ENCODE measurements at places on chromosomes 6 and 20.
A peak's percentile ranks its signal among the peaks of the same experiment; 100 is the strongest.

GRCh38 chr6:30752157-30752927 lies 8.0 kb upstream of the IER3 start:
- DNase-seq = peak; percentile 65

- DNase-seq = no peak
These were observed 134.4 kb upstream of the HMGCLL1 start for GRCh38 chr6:55713436-55713835.

DNA sequence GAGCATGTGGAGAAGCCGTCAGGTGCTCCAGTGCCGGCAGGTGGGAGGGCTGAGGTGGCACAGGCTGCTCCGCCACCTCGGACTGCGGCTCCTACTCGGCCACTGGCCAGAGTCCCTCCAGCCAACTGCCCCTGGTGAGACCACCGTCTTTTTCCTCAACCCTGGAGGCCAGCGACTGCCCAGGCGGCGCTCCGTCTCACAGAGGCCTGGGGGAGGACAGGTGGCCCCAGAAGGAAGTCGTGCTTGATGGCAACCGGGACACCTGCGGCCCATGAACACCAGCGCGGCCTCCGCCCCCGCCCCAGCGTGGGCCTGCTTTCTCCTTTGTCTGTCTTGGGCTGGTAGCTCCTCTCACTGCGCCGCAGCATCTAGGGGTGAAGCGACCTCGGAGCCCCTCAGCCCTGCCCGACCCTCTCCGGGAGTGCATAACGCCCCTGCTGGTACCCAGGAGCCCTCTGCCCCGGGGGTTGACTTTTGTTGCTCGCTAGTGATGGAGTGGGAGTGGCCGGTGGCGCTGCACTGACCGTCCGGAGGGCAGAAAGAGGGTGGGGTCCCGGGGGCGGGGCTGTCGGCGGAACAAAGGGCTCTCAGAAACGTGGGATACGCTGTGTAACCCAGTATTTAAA lies 706 bp upstream of the TUBB2B start:
- no peak for DNase-seq

DNA sequence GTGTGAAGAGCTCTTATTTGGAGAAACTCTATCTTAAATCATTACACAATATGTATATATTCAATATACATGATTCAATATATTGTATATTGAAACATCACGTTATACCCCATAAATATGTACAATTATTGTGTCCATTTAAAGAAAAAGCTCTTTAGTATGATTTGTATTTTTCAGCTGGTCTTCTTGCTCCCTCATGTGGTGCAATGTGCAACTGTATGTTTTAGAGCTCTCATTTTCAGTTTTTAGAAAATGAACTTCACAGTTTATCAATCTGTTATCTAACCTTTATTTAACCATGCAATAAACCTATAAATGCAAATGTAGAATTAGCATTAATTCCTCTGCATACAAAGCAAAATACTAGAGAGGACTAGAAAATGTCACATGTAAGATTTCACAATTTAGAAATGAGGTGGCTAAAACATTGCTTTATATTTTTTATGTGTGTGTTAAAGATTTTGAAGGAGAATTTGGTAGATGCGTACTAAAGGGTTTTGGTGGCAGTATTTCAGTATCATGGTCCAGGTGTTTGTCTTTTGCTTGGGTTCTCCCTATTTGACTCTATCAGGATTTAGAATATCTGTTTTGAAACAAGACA lies 167.1 kb downstream of the PHF3 start:
- peak; percentile 68 for DNase-seq

DNA sequence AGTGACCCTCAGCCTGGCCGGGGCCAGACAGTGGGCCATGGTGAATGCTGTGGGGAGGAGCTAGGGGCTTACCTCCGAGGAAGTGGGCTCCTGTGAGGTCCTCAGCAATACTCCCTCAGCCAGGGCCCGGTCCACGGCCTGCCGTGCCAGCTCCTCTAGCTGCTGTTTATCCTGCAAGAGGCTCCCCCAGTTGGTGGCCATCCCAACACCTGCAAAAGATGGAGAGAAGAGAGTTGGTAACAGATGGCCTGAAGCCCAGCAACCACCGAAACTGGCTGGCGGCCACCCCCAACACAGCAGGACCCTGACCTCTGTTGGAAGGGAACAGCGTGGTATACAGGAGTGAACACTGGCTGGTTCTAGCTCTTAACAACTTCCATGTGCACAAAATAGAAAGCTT lies 4.0 kb downstream of the GSS start:
- no peak for DNase-seq

DNA sequence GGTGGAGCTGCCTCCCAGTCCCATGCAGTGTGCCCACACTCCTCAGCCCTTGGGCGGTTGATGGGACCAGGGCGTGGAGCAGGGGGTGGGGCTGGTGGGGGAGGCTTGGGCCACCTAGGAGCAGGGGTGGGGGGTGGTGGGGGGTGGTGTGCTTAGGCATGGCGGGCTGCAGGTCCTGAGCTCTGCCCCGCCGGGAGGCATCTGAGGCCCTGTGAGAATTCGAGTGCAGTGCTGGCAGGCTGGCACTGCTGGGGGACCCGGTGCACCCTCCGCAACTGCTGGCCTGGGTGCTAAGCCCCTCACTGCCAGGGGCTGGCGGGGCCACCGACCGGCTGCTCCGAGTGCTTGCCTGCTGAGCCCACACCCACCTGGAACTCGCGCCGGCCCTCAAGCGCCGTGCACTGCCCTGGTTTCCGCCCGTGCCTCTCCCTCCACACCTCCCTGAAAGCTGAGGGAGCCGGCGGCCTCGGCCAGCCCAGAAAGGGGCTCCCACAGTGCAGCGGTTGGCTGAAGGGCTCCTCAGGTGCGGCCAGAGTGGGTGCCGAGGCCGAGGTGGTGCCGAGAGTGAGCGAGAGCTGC lies 59.6 kb upstream of the PRL start:
- DNase-seq = no peak

DNA sequence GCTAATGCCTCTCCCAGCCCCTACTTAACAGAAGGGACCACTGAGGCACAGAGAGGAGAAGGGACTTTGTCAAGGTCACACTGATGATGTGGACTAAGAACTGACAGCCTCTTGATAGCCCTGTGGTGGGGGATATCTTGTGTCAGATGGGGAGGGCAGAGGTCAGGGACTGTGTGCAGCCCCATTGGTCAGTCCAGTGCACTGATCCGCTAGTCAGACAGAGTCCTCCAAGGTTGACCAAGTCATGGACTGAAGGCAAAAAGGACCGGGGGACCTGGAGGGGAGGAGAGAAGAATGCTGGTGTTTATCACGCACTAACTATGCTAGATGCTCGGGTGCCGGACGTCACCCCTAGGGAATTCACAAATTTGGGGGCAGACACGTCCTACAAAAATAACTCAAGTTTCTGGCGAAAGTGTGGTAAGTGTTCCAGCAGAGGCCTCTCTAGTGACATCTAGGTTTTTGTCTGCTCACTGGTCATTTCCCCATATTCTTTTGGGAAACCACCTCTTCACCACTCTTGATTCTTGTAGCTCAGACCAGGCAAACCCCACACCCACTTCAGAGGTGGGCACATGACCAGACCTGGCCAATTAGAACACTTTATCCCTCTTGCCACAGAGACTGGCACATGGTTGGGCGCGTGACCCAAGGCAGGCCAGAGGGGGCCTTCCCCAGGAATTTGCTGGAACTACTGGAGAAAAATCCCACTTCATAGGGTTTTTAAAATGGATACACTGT lies 21.0 kb downstream of the TCF15 start:
- no peak for DNase-seq

- no peak for DNase-seq
These were observed 520 bp downstream of the KCNK17 start for GRCh38 chr6:39313526-39314272.

DNA sequence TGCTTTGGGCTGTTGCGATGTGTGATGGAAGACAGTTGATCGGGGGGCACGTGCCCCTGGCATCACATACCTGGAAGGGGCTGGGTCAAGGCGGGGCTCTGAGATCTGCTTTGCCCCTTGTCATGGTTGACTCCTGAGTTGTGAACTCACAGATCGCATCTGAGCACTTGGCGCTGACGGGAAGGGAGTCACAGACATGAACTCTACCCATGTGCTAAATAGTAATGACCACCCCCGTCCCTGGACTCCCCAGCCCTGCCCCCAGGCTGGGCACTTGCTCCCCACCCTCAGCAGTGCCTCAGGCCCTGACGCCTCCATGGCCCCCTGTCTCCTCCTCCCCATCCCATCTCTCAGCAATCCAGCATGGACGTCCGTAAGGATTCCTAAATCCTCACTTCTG lies 107.0 kb downstream of the SYNDIG1 start:
- DNase-seq = no peak

GRCh38 chr6:163530406-163530805 lies 115.9 kb downstream of the QKI start:
- no peak for DNase-seq

GRCh38 chr20:6506906-6507305 lies 260.6 kb upstream of the BMP2 start:
- DNase-seq = no peak

- no peak for DNase-seq
These were observed 84.1 kb upstream of the HEY2 start for GRCh38 chr6:125665295-125665814.

GRCh38 chr20:44034965-44035635 lies 120.4 kb downstream of the TOX2 start:
- DNase-seq = no peak

DNA sequence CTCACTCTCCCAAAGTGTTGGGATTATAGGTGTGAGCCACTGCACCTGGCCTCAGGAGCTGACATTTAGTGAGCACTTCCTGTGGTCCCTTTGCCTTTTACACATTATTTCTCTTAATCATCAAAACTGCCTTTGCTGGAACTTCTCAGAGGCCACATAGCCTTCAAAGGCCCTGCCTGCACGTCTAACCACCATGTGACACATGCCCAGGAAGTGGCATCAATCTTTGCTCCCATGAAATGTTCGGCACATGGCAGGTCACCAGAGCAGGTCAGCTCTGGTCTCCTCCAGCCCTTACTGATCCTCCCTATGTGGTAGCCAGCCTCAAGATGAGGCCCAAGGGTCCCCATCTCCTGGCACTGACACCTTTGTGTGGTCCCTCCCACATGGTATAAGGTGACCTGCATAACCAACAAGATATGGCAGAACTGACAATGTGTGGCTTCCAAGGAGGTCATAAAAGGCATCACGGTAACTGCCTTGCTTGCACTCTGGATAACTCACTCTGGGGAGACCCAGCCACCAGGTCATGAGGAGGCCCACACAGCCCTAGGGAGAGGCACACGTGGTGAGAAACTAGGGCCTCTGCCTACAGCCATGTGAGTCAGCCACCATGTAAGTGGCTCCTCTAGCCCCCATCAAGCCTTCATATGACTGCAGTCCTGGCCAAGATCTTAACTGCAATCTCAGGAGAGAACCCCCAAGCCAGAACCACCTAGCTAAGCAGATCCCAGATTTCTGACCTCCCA lies 28.8 kb upstream of the HMGA1 start:
- DNase-seq = no peak

DNA sequence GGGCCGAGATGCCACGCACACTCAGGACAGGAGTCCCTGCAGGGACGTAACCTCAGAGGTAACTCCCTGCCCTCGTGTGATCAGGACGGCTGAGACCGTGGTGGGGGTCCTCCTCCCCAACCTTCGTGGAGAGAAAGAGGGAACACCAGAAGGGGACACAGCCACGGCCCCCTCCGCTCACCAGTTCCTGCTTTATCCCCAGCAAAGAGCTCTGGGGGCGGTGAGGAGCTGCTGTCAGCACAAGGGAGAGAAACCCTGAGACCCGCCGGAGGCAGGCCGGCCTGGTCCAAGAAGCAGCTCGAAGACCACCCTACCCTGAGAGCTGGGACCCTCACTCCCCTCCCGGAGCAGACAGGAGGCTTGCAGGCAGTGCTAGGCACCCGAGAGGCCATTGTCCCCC lies 44.4 kb downstream of the SLC2A4RG start:
- DNase-seq = no peak

DNA sequence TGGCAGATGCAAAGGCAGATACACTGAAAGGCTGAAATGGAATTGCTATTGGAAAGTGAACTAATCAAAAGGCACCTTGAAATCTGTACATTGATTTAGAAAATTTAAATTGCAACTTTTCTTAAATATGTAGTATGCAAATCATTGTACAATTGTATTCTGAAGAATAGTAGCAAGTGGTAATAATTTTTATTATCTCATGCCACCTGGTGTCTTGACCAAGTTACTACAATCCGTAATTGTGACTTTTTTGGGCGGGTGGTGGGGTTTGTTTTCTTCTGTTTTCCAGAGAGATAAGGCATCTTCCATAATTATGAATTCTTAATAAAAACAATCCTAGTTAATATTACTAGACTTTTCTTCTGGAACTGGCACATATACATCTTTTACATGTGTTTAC lies 12.5 kb upstream of the BCKDHB start:
- peak; percentile 67 for DNase-seq

GRCh38 chr6:87729965-87730719 lies 28.1 kb upstream of the AKIRIN2 start:
- DNase-seq = peak; percentile 35

GRCh38 chr6:145758113-145758512 lies 22.8 kb upstream of the EPM2A start:
- DNase-seq = no peak

- no peak for DNase-seq
These were observed 512.0 kb downstream of the CDKAL1 start for GRCh38 chr6:21046276-21046675.

DNA sequence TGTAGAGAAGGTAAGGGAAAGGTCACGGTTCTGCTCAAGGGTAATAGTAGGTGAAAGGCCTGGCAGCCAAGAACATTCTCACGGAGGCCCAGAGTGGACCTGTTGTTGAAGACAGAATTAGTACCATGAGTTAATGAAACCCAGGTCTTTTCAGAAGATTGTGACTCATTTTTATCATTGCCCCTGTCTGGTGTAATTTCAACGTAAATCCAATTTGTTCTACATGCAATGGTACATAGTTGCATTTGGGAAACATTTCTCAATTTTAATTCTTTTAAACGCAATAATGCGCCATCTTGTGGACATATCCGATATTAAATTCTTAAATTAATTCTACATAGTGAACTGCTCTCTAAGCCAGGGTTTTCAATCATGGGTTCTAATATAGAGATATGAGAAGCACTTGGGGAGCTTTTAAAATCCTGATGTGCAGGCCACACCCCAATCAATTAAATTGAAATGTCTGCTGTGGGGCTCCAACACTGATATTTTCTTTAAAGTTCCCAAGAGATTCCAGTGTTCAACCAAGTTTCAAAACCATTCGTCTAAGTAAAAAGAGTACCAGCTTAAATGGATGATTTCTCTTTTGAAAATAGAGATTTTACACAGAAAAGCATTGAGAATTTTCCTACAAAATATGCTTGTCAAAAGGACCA lies 257.4 kb downstream of the PLCB1 start:
- DNase-seq = peak; percentile 71

DNA sequence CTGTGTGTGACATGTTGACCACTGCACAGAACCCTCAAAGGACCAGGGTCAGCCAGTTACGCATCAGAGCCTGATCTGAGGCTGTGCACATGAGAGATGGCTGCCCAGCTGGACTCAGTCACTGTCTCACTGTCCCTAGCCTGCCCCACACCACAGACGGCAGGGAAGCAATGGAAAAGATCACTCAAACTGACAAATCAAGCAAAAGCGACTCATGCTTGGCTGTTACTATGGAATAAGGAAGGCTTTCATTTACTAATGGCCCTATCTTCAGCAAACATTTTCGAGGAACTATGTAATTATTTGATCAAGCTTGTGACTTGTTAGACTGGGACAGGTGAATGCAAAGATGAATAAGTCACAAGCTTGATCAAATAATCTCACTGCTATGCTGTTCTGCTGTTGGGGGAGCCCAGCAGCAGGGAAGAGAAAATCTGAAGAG lies 137.0 kb downstream of the SLC23A2 start:
- DNase-seq = no peak

- no peak for DNase-seq
These were observed 309.1 kb upstream of the IMPG1 start for GRCh38 chr6:76381612-76382011.

Data from AML-193 (cell line).